ENCODE measurements at places on chromosomes 5 and 9.

DNA sequence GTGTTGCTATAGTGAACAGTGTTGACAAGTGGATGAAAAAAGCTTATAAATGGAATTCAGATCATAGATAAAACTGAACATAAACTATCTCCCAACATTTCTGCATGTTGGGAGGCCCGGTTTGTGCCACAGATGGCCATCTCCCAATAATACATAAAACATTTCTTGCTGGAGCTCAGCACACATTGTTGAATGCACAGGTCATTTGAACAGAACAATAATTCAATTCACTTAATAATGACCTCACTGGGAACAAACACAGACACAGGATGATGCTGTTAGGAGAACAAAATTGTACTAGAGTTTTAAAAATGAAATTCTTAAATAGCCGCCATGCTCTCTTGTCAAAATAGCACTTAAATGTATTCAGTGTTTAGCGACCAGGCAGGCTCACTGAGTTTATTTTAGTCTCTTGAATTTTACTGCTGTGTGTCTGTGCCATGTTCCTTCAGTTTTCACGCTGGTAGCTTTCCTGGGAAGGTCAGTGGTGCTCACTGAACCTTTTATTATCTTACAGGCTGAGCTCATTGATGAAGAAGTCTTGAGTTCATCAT lies 85.0 kb upstream of the SSBP2 start:
- H3K4me3 ChIP-seq, result no peak overlapping the region
- no peak overlapping the region for H3K27ac ChIP-seq
- no peaks in the 10 kb centered on the region for H3K4me1 ChIP-seq
- H3K36me3 ChIP-seq, result no peaks in the 10 kb centered on the region

- no peak for DNase-seq
- H3K36me3 ChIP-seq, result no peaks in the 10 kb centered on the region
- no peaks in the 10 kb centered on the region for H3K27me3 ChIP-seq
- no peak overlapping the region for H3K4me3 ChIP-seq
Measured at GRCh38 chr9:107547772-107548297, 58.3 kb upstream of the KLF4 start.

DNA sequence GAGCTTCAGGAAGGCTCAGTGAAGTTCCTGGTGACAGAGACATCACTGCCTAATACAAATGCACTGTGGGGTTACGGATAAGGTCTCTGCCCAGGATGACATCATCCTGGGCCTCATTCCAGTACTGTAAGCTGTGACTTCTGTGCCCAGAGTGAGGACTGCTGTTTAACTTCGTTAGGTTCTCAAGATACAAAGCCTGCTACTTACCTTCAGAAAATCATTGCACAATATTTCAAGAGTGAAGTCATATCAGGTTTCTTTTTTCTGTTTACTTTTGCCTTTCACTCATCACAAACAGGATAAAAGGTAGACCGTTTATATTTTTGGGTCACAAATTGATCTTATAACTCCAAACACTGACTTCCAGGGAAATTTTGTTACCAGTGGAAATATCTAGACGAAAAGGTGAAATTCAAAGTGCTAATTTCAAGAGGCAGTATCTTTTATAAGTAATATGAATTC lies 241.2 kb downstream of the PIK3R1 start:
- H3K27ac ChIP-seq, result no peak overlapping the region
- H3K4me3 ChIP-seq, result no peak overlapping the region
- no peaks in the 10 kb centered on the region for H3K36me3 ChIP-seq
- peaks cover 15% of the 10 kb centered on the region for H3K4me1 ChIP-seq
- no peak for DNase-seq

GRCh38 chr9:100591139-100591538 lies 13.3 kb downstream of the CAVIN4 start:
- H3K4me3 ChIP-seq, result no peak overlapping the region
- no peaks in the 10 kb centered on the region for H3K27me3 ChIP-seq
- DNase-seq, result no peak
- H3K27ac ChIP-seq, result no peak overlapping the region
- no peaks in the 10 kb centered on the region for H3K36me3 ChIP-seq

DNA sequence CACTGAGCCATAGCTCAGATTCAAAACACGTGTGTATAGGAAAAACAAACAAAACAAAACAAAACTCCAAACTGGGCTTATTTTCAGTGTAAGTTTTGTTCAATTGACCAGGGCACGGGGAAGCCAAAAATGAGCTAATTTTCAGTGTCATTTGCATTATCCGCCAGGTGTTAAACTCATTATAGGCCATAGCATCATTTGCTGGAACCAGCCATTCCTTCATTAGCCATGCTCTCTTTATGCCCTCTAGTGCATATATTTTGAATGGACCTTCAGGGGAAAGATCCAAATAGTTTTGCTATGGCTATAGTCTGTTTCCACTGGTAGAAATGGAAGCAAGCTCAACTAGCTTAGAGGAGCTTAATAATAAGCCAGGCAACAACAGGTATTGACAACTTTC lies 1205.2 kb upstream of the DMAC1 start:
- no peaks in the 10 kb centered on the region for H3K36me3 ChIP-seq
- no peak for DNase-seq
- no peaks in the 10 kb centered on the region for H3K4me1 ChIP-seq
- H3K27ac ChIP-seq, result no peak overlapping the region

- no peaks in the 10 kb centered on the region for H3K27me3 ChIP-seq
- H3K27ac ChIP-seq, result no peak overlapping the region
- DNase-seq, result no peak
- H3K36me3 ChIP-seq, result no peaks in the 10 kb centered on the region
- no peaks in the 10 kb centered on the region for H3K4me1 ChIP-seq
Measured at GRCh38 chr5:5293029-5293428, 129.4 kb upstream of the ICE1 start.

DNA sequence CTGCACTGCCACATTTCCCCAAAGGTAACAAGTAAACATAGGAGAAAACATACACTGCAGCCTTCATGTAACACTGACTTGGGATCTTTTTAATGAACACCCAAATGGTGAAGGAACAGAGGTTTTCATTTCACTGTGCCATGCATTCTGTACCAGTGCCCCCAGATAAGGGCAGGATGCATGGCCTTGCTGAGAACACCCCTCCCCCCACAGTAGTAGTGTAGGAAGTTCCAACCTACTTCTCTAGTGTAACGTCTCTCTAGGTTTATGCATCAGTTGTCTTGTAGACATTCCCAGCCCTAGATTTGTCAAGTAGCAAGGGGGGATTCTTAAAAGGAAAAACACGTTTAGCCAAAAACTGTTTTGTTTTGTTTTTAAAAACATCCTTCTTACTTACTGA lies 29.9 kb downstream of the MAP3K1 start:
- H3K36me3 ChIP-seq, result no peaks in the 10 kb centered on the region
- H3K4me3 ChIP-seq, result no peak overlapping the region
- DNase-seq, result no peak
- peaks cover 52% of the 10 kb centered on the region for H3K4me1 ChIP-seq
- H3K27me3 ChIP-seq, result no peaks in the 10 kb centered on the region
